AG04450 (cell line): ENCODE measurements at places on chromosomes 11 and 22. TPM values are rescaled to one million over a fixed set of nuclear protein-coding genes. Genes with fewer than 3 reads are reported as not detected.

Gene LARGE1
- polyA plus RNA-seq: 8.4 and 9.9 TPM in 2 replicates

Gene KLHL35
- 0.81 and 1.0 TPM in 2 replicates for polyA plus RNA-seq

- DNase-seq: no peak
These were observed 8.2 kb downstream of the ALX4 start for GRCh38 chr11:44301564-44302271.

Gene SCN3B
- 0.09 and 0.17 TPM in 2 replicates for polyA plus RNA-seq

GRCh38 chr11:128303383-128303782, 284.0 kb downstream of the ETS1 start:
- DNase-seq: no peak

Gene TMEM135
- 9.5 and 12.6 TPM in 2 replicates for polyA plus RNA-seq

Gene PIM3
- polyA plus RNA-seq: 6.1 and 8.2 TPM in 2 replicates

Gene FAM111B
- 1.6 and 2.7 TPM in 2 replicates for polyA plus RNA-seq

GRCh38 chr11:126162306-126163030, 49.0 kb downstream of the RPUSD4 start:
- DNase-seq: no peak

Gene MFRP
- not detected in 2 replicates for polyA plus RNA-seq

DNA sequence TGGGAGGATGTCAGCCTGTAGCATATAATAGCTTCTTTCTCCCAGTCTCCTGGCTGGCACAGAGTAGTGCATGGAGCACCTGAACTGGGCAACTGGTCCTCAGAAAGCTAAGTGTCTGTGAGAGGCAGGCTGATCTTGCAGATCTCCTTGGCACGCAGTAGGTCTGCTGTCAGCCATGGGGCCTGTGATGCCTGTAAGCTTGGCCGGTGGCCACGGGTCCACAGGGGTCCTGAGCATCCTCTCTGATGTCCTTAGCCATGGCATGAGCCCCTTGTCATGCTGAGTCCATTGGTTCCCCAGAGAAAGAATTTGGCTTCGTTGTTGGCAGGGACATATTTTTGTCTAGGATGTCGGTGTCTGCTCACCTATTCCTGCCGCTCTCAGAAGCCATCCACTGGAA, 25.0 kb downstream of the AMPD3 start:
- no peak for DNase-seq

GRCh38 chr11:67006029-67006884, 16.7 kb upstream of the SYT12 start:
- DNase-seq: no peak

Gene APOA1
- polyA plus RNA-seq: not detected in 2 replicates

DNA sequence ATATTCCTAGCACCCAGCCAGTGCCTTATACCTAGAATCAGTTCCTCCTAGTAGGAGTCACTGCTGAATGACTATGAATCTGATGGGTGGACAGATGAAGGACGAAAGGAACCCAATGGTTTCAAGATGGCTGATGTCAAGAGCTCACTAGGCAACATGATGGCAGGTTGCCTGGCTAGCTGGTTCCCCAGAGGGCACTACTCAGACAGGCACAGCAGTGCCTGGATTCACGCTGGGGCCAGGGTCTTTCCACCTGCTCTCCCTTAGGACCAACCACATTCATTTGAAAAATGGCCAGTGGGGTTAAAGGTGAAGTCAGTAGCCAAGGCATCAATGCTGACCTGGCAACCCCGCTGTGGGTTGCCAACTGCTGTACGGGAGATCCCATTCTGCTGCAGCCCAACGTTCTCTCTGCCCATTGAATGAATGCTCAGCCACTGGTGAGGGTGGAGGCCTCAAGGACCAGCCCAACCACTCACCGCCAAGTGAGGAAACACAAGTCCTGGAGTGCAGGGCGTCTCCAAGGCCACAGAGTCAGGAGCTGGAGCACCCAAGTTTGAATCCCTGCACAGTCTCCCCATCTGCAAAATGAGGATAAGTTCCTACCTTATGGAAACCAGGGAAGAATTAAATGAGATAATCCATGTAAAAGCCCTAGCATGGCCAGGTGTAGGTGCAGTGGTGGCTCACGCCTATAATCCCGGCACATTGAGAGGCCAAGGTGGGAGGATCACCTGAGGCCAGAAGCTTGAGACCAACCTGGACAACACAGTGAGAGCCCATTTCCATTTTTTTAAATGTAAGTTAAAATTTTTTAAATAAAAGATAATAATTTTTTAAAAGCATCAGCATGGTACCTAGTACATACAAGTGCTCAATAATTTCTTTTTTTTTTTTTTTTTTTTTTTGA, 12.4 kb downstream of the MYH9 start:
- no peak for DNase-seq

- DNase-seq: no peak
These were observed 23.7 kb upstream of the CCND1 start for GRCh38 chr11:69617220-69617619.

DNA sequence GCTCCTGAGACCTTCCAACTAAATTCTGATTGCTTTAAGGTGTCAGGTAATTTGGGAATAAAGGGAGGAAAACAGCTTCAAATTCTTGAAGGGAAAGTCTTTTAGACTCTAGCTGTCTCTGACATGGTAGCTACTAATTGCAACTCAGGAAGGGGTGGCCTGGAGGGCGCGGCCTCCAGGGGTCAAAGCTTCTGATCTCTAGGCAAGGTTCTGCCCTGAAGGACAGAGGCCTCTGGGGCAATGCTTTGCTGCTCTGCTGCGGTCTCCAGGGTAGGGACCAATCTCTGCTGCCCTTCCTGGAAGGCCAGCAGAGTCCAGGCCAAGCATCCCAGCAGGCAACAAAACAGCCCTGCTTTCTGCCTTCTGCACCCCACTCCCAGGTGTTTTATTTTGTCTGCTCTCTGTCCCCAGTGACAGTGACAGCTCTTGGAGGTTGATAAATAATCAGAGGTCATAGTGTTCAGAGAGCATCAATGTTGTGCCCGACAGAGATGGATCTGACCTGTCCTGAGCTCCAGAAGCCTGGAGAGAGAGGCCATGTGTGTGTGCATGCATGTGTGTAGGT, 1.8 kb upstream of the TUB start:
- no peak for DNase-seq

- DNase-seq: no peak
These were observed 1.9 kb downstream of the SLCO2B1 start for GRCh38 chr11:75152651-75153427.

DNA sequence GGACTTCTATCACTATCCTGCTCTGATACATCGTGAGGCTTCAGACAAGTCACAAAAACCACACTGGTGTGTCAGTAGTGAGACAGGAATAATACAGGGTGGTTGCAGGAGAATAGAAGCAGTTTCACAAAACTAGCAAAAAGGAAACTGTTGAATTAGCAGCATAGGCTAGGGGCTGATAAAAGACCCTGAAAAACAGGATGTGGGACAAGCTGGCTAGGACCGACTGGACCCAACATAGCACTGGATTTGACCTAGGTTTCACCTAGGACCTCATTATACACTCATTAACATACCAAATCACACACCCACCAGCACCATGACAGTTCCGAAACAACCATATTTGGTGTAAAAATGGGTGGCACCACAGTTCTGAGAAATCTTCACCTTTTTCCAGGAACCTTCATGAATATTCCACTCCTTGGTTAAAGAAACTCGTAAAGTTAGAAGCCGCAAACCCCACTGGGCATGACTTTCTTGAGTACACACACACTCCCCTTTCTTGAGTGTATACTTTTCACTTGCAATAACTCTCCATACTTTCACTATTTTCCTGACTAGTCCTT, 76.2 kb downstream of the SLC1A2 start:
- no peak for DNase-seq

Gene WNT11
- not detected in 2 replicates for polyA plus RNA-seq

GRCh38 chr11:69358398-69359020, 64.6 kb downstream of the MYEOV start:
- DNase-seq: no peak

GRCh38 chr22:22834204-22834603, 53.4 kb upstream of the IGLL5 start:
- DNase-seq: no peak

GRCh38 chr11:119617340-119617713, 111.7 kb downstream of the NECTIN1 start:
- DNase-seq: no peak

GRCh38 chr11:74341921-74342320, 30.5 kb upstream of the P4HA3 start:
- DNase-seq: no peak

Gene TIGD3
- polyA plus RNA-seq: 0.07 and 0.11 TPM in 2 replicates

Gene GUCY1A2
- polyA plus RNA-seq: 0.04 TPM in 2 replicates

Gene MS4A15
- polyA plus RNA-seq: not detected in 2 replicates

DNA sequence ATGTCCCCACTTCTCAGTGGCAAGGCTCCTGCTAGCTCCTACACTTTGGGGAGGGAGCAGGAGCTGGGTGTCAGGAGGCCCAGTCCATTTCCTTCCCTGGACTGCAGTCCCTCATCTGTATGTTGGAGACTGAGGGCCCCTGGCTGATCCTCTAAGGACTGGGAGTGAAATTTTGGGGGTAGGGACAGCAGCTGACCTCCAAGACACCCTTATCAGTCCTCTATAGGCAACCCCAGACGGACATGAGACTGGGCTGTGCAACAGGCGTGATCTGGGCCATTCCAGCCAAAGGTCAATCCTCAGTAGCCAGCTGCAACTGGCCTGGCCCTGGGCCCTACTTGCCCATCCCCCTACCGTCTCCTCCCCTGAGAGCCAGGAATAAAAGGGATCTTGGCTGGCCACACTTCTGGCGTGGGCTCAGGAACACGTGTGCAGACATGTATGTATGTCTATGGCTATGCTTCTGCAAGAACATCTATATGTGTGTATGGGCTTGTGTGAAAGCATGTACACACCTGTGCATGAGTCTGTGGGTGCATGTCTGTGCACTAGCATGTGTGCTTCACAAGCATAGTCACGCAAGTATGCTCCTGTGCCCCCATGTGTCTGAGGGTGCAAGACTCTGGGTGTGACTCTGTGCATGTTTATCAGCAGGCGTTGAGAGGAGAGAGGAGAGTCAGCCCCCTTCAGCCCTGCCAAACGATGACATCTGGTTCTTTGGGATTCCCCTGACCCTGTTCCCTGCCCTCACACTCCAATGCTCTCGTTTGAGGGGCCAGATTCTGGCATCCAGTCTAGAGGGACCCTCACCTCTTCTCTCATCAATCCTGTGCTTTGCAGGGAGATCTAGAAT, 24.6 kb upstream of the DGAT2 start:
- no peak for DNase-seq

Gene DNAJB7
- polyA plus RNA-seq: not detected in 2 replicates

- DNase-seq: no peak
These were observed 9.3 kb downstream of the MIF start for GRCh38 chr22:23903328-23903971.

GRCh38 chr11:123839131-123839530, 33.0 kb upstream of the OR6M1 start:
- DNase-seq: no peak

DNA sequence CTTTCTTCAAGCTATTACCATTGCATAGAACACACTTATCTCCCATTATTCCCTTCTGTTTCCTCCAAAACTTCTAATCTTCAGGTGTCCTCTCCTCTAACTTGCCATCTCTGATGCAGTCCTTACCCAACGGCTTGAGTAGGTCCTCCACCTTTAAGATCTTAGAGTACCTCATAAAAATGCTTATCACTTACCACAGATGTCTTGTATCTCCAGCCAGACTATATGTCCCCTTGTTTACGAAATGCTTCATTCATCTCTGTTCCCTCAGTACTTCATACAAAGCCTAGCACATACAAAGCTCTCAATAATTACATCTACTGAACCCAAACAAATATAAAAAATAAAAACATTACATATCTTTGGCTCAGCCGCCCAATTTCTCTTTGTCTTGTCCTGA, 49.2 kb downstream of the PAK1 start:
- no peak for DNase-seq

DNA sequence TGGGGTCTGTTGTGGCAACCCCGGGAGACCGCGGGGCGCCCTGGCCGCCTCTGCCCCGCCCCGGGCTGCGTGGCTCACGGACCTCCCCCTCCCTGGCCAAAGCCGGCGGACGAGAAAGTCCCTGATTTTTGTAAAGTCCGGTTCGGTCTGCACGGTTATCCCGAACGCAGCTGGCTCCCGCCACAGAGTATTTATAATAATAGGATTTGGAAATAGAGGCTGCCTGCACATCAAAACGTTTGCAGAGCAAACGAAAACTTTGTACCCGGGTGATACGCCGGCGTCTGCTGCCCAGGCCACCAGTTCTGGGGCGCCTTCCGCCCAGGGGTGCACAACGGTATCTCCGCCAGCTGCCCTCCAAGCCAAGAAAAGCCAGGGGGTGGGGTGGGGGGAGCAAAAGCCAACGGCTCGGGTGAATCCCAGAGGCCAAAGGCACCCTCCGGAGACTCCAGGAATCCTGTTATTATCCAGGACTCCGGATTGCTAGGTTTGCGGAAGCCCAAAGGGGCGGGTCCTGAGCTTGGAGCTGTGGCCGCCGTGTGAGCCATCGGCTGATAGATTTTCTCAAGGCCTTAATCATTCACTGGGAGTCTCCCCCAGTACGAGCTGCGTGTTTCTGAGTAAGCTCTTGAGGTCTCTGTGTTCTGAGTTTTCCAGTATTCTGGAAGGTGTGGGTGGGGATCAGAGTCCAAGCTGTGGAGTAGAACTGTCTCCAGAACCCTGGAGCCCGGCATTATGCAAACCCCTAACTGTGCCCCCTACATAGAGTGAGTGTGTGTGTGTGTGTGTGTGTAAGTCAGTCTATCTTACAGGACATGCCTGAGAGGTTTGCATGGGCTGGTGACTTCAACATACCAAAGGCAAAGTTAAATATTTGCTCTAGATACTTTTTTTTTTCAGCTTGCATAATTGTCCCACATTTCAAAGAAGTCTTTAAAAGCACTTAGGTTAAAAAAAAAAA, 673 bp upstream of the SHANK2 start:
- no peak for DNase-seq

Gene CARD16
- polyA plus RNA-seq: 105 and 125 TPM in 2 replicates

DNA sequence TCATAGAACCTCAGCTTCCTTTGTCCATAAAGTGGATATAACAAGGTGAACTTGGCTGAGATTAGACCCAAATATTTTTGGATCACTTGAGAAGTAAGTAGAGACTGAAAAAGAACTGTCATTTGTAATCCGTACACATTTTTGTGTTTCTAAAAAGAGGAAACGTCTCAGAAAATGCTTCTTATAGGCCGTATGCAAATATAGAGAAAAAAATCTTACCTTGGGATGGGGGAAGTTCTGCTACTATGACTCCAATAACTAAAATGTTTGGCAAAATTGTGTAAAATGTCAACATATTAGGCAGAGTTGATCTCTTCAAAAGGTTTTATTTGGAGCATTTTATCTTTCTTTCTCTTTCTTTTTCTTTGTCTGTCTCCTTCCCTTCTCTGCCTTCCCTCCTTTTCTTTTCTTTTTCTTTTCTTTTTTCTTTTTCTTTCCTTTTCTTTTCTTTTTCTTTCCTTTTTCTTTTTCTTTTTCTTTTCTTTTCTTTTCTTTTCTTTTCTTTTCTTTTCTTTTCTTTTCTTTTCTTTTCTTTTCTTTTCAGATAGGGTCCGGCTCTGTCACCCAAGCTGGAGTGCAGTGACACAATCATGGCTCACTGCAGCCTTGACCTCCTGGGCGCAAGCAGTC, 48.2 kb downstream of the ADM start:
- DNase-seq: no peak

- DNase-seq: no peak
These were observed 375.6 kb downstream of the LARGE1 start for GRCh38 chr22:33544707-33545106.

DNA sequence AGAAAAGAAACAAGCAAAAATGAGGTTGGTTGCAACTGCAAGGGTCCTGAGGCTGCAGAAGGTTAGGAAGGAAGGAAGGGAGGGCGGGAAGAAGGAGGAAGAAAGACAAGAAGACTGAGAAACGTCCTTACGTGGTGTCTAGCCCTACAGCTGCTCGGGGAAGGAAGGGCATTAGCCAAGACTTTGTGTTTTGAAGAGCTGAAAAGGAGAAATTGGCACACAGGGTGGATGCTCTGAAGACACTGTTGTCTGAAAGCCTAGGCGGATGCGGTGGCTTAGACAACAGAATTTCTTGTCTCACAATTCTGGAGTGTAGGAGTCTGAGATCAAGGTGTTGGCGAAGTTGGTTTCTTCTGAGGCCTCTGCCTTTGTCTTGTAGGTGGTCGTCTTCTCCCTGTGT, 60.7 kb downstream of the MCM5 start:
- DNase-seq: no peak
